Fibroblast of skin of left quadriceps (primary cell): ENCODE measurements at places on chromosomes 2 and 18.

DNA sequence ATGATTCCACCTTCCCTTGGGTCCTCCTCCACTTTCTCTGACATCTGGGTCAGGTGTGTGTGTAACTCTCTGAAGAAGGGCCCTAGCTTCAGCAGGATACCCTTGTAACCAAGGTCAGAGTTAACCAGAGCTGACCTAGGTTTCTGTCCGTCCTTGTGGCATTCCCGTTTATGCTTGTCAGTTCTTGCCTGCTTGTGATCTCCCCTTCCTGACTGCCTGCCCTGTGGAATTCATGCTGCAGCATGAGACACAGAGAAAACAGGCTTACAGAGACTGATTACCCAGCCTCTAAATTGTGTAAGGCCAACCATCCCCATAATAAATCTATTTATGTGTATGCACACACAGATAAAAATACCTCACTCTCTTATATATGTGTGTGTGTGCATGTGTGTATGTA is 22.8 kb downstream of the NXPH2 start:
- no peak for DNase-seq

DNA sequence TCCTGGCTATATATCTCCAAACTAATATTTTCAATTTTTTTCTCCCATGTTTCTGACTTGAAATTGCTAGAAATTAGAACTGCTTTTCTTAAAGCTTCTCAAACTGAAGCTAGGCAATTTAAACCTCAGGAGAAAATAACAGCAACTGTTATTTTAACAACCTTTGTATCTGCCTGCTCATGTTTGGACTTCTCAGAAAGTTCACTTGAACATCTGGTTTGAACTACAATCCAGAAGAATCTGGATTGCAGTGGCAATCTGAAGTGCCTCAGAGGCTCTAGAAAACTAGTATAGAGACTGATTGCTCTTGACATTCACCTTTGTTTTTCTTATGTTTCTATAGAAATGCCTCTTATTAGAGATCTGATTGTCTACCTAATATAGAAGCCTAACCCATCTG is 64.1 kb downstream of the STAT4 start:
- no peak for DNase-seq

GRCh38 chr2:240482141-240482540 is 46.7 kb downstream of the GPC1 start:
- no peak for DNase-seq

- no peak for DNase-seq
Measured at GRCh38 chr2:99554238-99554637, 64.4 kb upstream of the REV1 start.

DNA sequence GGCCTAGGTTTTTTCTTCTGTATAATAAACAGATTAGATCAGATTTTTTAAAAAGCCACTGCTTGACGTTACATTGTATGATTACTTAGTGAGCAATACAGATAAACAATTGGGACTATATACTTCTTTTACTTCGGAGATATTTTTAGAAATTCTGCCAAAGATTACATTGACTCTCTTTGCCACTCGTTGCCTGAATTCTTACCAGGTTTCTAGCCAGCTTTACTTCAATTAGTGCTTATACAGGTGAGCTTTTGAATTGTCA is 156.6 kb downstream of the HAUS1 start:
- no peak for DNase-seq

- DNase-seq: no peak
Measured at GRCh38 chr2:21841341-21841740, 717.6 kb downstream of the TDRD15 start.

GRCh38 chr18:76498064-76498463 is 3.0 kb upstream of the ZNF516 start:
- DNase-seq: no peak

GRCh38 chr2:19897623-19898245 is 4.0 kb downstream of the TTC32 start:
- DNase-seq: no peak

GRCh38 chr2:185687967-185688366 is 50.6 kb upstream of the FSIP2 start:
- DNase-seq: no peak

DNA sequence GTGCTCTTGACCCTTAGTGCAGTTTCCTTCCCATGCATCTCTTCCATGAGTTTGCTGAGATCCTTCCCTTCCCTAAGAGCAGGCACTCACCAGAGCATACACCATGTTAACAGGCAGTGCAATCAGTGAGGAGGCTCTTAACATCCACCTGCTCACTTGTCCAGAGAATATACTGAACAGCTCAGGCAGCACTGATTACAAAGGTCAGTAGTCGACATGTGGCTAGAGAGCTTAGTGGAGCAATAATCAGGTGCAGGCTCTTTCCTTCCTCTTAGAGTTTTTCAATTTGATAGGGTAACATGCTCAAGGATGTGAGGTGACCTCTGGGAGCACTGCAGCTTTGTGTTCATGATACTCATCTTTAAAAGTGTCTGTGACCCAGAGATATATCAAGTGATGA is 144.1 kb upstream of the SETBP1 start:
- DNase-seq: no peak

DNA sequence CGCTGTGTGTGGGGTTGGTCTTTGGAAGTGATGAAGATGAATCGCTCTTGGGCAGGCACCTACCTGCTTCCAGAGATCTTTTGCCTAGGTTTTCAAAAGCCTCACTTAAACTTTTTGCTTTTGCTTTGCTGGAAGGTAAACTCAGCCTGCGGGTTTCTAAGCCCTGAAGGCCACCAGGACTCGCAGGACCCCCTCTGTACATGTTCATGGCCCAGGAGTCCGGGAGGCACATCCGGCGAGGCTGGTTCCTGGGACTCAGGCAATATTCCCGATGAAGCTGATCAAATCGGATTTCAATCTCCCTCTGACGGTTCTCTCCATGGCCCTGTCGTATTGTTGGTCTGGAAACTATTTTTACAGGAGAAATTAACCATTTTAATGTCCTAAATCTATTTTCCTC is 13.2 kb downstream of the HJURP start:
- DNase-seq: no peak

- DNase-seq: no peak
Measured at GRCh38 chr2:130852521-130853115, 15.9 kb downstream of the ARHGEF4 start.

DNA sequence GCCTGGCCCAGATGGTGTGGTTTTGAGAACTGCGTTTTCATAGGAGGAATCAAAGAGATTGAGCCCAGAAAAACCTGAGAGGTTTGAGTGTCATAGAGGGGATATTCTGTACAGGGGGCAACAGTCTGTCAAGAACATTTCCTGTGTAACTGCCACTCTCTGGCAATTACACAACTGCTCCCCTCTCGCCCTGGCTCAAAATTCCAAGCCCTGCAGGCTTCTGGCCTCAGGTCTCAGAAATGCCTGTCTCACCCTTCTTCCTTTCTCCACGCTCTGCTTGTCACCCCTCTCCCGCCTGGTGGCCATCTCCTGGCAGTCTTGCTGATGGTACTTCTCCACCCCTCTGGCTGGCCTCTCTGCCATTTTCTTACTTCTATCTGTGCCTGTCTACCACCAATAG is 4.0 kb downstream of the VAMP5 start:
- DNase-seq: no peak

DNA sequence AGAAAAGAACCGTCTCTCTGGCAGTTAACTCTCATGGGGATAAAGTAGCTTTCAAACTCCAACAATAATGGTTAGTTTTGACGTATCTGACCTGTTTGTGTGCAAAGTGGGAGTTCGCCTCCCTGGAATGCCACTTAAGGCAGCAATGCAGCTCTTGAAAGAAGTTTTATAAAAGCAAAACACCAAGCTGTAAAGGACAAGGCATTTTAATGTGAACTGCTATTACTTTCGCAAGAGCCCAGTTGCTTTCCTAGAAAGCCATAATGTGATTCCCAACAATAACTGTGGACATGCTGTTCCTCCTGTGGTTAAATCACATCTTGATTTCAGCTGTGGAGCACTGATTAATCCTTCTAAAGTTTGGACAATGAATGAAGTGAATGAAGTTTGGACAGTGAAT is 303.7 kb downstream of the PTPRM start:
- DNase-seq: no peak
